ENCODE measurements at places on chromosomes 4 and X.
A peak's percentile ranks its signal among the peaks of the same experiment; 100 is the strongest.

DNA sequence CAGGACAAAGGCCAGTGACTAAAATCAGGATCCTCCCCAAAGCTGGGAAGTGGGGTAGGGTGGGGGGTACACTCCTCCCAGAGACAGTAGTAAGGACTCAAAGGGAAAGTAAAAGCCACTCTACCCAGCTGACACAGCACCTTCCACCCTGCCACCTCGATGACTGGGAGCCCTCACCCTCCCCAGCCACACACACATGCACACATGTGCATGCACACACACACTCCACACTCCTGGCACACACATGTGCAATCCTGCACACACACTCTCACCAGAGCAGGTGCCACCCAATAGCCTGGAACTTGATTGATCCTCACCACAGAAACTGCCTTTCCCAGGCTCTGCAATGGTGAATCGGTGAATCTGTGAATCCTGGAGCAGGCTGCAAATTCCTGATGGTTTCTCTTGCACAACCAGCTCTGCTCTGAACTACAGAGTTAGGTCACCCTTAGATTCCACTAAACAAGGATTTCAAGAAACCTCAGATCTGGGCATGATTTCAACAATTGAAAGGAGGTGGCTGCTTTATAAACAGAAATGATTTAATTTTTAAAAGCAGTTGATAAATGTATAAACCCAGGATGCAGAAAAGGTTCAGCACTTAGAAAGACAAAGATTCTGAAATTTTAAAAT lies 21.5 kb downstream of the AMOT start:
- no peak for DNase-seq

DNA sequence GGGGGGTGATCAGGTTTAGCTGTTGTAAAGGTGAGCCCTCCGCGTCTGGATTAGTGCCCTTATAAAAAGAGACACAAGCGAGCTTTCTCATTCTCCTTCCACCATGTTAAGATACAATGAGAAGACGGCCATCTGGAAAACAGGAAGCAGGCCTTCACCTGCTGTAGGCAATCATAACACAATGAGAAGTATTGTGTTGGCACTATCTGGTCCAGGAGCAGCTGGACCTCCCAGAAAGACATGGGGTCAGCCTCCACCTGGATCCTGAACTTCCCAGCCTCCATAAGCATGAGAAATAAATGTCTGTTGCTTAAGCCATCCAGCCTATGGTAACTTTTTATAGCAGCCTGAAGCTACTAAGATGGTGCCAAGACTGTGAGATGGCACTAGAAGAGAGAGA lies 8.6 kb upstream of the SMIM20 start:
- DNase-seq, result no peak

DNA sequence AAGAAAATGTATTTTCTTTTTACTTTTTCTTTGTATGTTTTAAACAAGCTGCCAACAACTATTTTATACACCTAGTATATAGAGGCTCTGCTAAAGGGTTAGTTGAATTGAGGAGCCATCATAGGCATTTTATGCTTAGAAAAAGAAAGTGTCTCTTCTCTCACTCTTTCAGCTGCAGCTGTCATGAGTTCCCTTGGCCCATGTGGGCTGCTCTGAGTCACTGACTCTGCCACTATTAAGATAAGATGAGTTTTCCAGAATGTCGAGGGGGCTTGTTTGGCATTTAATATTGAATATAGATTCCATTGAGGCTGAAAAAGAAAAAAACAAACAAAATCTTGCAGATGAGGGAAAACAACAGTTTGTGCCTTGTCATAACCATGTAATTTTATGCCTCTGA lies 126.0 kb upstream of the PAQR3 start:
- DNase-seq, result no peak

DNA sequence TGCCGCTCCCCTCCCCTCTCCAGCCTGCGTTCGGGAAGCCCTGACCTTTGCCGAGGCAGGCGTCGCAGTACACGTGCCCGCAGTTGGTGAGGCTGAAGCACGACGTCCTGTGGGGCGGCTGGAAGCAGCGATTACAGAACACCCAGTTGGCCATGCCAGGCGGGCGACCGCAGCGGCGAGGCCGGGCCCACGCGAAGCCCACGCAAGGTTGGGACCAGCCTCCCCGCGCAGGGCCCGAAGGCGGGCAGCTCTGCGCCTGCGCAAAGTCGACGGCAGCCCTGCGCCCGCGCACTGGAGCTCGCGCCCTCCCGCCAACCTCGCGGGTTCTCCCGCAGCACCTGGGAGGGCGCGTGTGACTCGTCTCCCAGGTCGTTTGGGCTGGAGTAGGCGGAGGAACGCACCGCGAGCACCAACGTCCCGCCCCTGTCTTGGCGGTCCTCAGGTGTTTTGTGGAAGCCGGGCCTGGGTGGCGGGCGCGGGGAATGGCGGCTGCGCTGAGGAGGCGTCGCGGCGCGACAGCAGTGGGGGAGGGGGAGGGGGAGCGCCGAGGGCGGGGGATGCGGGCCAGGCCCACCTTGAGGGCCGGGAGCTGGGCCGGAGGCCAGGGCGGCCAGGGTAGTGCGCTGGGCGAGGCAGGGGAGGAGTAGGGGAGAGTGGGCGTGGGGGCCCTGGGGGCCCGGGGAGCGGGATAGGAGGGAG lies at the start of gene RNF212:
RNF212 (minus strand) TSS at position 254 of the 699 bp plus-strand sequence; CDS start at position 154, 100 bp downstream.
- no peak for DNase-seq

GRCh38 chrX:8273451-8273895 lies 102.4 kb upstream of the VCX2 start:
- DNase-seq, result no peak

- DNase-seq, result peak; percentile 48
Observed at GRCh38 chr4:23860919-23861318, 28.9 kb downstream of the PPARGC1A start.

GRCh38 chr4:173051716-173052115 lies 116.9 kb upstream of the GALNT7 start:
- no peak for DNase-seq

DNA sequence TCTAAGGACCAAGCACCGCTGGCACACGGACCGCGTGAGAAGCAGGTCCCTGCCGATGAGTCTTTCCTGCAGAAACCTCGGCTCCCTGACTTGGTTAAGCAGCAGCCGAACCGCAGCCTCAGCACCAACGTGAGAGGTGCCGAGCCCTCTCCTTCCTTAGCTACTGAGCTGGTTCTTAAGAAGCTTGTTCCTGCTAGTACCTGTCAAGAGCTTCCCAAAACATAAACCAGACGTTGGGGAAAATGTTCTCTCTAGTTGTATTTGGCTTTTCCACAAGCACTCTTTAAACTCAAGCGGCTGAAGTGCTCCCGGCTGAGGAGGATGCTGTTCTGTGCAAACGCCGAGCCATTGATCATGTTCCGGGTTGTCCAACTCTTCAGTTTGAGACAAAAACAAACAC lies 29.3 kb upstream of the TLR3 start:
- no peak for DNase-seq

DNA sequence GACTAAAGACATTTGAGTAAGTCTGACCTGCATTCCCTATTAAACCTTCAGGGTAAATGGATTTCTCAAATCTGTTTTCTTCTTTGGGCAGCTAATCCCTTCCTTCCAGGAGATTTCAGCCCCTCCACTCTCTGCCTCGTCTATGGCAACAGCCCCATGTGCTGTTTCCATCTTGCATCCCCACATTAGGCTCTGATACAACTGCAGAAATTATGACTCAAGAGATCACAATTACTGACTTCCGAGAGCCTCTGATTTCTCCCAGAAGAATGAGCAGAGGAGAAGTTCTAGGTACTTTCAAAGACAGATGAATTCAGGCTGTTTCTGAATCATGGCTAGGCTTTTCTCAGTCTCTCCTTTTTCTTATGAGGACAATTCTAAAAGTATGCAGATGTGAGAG lies 38.7 kb downstream of the RAI2 start:
- DNase-seq, result no peak

- peak; percentile 1 for DNase-seq
Observed at GRCh38 chrX:28058901-28059300, 77.7 kb upstream of the DCAF8L1 start.

DNA sequence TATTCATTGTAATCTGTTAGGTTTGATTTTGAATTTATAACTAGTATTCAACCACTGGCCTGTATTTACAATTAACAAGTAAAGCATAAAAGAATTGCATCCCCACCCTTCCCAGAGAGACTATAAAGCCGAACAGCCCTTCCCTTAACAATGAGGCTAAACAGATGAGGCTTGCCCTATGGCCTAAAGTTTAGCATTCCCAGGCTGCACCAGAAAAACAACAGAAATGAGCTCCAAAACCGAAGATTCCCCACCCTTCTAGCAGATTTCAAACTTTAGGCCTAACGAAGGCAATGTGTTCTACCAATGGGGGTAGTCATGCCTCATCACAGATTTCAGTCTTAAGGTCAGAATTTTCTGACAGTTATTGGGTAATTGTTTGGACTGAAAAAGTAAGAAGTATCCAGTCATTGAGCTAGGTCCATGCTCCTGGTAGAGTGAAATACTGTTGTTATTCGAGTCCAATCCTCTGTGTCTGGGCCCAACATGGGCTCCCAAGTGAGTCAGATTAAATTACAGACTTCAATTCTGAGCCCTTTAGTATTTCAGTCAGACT lies 197.6 kb downstream of the ANTXR2 start:
- no peak for DNase-seq

- DNase-seq, result peak; percentile 51
Observed at GRCh38 chrX:40146262-40147125, 48.7 kb upstream of the BCOR start.

GRCh38 chr4:17494258-17495190 lies 17.4 kb downstream of the QDPR start:
- DNase-seq, result peak; percentile 94

DNA sequence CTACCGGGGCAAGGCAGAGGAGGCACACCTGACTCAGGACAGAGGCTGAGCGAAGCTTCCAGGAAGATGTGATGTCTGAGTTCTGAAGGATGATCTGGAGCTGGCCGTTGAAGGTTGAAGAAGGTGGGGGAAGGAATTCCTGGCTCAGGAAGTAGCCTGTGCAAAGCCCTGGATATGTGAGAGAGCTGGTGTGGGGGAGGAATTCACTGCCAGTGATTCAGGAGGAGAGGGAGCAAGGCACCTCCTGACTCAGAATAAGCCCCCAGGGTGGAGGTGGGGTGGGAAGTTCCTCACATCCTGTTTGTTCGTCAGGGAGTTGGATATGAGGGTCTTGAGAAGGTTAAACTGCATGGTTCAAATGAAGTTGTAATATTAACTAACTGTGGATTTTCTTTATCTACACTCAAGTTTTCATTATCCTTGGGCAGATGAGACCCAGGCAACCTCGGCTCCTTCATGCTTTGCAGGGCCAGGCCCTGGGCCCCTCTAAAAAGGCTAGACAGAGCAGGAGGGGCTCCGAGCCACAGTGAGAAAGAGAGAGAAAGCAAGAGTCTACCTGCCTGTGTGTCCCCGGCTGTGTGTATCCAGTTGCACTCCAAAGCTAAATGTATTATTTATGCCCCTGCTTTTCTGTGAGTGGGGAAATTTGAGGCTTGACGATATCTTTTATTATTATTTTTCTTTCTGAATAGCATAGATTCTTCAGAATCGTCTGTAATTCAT lies 7.1 kb downstream of the NHSL2 start:
- DNase-seq, result no peak
